ENCODE measurements at places on chromosomes 3 and 15.

DNA sequence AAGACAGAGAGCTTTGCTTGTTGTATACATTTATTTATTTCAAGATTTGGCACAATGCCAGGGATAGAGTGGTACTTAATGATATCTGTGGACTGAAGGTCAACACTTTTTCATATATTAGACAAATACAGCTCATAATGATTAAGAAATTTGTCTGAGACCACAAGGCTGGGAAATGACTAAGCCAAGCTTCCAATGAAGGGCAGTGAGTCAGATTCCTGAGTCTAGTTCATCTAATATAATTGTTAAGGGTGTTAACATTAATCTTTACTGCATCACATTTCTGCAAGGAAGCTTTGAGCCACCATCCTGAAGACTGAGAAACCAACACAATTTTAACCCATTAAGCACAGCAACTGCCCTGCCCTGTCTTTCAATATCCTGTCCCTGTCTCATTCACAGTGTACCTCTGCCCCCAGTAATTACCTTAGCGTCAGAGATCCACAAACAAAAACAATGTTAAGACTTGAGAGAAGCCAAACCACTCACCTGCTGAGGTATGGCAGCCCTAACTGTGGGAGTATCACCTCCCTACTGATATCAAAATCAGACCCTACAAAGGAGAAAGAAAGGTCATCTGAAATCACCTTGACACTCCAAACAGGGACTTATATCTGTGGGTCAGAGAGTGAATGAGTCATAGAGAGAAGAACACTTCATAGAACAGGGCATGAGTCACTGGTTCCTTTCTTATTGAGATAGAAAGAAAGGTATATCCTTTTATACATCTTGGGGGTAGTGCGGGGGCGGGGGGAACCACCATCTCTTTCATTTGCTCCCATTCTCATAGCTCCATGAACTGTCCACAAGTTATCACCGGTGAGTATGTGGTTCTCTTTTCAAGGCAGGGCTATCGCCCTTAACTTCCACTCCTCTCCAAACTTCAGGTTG is 74.7 kb downstream of the MAGI1 start:
- peak; percentile 49 for DNase-seq

DNA sequence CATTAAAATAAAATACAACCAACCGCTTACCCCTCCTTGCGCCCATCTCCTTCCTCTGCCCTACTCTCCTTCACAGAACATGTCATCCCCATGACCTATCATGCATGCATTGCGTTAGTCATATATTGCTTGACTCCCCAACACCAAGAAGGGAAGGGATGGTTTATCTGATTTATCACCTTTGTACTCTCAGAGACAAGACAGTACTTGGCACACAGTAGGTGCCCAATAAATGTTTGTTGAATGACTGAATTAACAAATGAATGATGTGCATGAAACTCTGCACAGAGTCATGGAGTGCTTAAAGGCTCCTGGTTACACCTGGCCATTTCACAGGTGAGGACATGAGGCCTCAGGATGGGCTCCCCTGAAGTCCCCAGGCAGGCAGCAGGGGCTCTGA is 59.7 kb downstream of the IQSEC1 start:
- DNase-seq, result no peak

DNA sequence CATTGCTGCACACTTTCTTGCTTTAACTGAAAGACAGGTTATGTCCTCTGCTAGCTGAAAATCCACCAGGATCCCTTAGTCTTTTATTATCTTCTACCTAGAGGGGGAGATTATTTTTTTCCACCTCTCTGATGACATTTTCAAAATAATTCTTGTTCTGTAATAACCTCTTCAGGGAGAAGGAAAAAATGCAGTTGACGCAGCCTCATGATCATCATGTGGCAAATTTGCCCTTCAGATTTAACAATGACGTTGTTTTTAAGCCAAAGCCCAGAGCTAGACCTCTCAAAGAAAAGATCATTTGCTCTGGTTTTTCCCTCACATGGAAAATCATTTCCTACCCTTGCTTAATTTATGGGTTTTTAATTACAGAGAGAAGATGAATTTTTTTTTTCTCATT is 724.9 kb downstream of the NLGN1 start:
- DNase-seq, result peak; percentile 77

- no peak for DNase-seq
Observed at GRCh38 chr3:123409443-123410148, 39.3 kb downstream of the ADCY5 start.

- no peak for DNase-seq
Observed at GRCh38 chr3:19267040-19267439, 118.7 kb downstream of the KCNH8 start.

DNA sequence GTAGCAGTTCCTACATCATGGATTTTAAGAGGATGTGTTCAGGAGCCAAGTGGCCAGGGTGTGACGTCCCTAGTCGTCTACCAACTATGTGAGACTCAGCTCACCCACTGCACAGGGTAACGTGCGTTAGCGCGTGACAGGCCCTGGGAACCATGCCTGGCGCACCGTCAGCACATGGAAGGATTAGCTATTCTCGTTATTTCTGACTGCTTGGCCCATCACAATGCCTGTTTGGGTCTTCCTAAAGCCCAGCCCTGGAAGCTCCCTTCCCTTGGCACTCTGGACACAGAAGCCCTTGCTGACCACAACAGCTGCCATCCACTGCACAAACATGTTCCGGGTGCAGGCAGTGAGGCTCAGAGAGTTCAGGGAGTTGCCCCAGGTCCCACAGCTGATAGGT is 91.0 kb upstream of the RPL32 start:
- DNase-seq, result no peak

DNA sequence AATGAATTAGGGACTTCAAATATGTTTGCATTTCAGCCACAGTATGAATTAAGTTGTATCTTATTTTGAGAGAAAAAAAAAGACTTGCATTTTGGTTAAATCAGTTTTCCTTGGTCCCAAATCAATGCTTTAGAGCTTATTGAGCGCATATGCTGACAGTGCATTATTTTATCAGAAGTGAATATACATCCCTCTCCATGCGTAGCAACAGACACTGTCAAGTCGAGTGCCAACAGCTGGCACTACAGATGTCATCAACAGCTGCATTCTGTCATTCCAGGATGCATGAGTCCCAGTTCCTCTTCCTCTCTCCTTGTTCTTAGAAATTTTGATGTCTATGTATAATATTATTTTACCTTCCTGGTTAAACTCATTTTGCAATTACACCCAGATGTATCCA is 156.1 kb upstream of the FOXB1 start:
- no peak for DNase-seq

DNA sequence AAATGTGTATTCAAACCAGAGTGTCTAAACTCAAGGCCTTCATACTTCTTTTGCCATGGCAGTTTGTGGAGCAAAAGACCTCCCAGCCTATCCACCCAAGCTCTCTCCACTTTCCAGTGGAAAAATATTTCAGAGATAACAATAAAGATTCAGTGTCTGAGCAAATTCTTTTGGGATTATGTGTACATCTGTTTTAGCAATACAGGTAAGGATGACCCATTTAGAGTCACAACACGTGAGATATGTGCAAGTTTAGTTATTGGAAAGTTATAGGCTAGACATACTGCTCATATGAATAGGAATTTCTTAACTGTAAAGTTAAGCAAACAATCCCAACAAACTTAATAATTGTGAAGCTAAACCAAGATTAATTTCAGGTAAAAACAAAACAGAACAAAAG is 174.5 kb upstream of the LRIG1 start:
- no peak for DNase-seq

DNA sequence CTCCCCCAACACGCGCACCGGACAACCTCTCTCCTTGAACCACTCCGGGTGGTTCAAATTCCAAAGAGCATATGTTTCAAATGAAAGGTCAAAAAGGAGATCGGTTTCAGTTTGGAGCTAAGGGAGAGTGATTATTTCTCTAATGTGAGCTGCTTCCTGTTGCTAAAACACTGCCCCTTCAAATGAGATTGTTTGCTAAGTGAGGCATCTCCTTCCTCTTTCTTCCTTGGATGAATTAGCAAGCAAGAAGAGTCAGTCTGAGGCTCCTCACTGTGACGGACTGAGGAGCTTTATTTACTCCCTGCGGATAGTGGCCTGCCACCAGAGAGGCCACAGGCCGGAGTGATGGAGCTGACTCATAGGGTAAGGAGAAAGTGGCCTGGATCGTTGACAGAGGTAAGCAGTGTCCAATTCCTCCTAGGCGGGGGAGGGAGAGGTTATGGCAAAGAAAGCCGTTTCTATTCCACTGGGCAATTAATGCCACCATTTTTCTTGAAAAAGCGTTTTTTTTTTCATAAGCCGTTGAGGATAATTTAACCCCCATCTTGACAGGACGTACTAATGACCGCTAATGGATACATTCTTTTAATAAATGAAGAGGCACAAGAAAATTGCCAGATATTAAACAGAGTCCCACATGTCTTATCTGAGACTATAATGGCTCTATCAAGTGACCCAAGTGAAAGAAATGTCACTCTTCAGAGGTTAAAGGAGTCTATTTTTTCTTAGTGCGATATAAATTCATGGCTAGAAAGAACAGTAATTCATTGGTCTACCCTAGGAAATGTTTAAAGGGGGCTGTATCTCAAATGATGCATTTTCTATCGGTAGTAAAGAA is 167.0 kb upstream of the ANKRD28 start:
- peak; percentile 13 for DNase-seq

- peak; percentile 75 for DNase-seq
Observed at GRCh38 chr3:196632046-196632751, 7.3 kb upstream of the NRROS start.

DNA sequence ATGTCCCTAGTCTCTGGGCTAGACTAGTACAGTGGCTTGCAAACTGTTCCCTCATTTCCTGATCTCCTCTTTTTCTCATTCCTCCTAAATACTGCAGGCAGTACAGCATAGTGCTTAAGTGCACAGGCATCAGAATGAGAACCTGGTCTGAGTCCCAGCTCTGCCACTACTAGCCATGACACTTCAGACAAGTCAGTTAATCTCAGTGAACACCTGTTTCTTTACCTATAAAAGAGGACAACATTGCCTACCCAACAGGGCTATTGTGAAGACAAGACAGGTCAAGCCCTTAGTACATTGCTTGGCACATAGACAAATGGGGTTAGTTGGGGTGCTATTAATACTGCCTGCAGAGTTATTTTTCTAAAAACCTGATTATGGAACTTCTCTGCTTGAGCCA is 113.3 kb downstream of the RYR3 start:
- DNase-seq, result no peak

DNA sequence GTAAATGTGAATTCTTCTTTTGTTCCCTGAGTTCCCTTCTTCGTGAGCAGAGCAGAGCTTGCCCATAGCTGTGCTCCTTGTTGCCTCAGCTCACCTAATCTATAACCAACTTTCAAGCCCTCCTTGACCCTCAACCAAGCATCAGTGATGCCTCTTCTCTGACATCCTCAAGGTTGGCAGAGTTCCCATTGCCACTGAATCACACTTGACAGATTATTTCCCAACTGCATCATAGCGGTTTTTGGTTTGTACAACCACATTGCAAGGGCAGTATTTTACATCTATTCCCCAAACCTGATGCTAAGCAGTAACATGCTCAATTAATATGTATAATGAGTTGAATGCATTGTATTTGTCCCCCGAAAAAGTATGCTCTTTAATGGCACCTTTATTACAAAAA is 133.0 kb upstream of the SNTN start:
- DNase-seq, result no peak

- DNase-seq, result no peak
Observed at GRCh38 chr3:169780742-169781141, 7.5 kb downstream of the MYNN start.

- no peak for DNase-seq
Observed at GRCh38 chr3:1969281-1969680, 129.4 kb upstream of the CNTN4 start.

DNA sequence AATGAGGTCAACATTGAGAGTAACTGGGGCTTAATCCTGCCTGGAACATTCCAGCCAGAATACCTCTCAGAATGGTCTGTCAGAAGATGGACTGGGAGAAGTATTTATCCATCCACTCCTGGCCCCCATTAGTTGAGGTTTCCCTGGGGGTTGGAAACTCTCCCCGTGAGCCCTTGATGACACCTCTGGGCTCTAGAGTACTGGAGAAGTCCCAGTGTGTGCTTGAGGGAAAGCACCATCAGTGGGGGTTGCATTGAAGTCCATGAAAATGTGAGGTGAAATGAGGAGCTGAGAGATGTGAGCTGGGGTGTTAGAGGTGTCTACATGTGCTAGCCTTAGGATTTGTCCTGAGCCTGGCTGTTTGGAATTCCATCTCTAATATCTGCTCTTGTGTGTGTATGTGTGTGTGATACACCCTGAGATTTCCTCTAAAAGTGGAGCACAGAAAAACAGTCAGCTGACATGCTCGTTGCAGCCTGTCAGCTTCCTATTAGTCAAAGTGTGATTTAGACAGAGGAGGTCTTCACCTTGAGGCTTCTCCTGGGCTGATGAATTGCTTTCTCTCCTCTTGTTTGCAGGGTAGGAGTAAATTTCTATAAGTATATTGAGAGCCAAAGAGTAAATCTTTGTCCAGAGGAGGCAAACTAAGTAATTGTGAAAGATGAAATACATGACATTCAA is 67.6 kb downstream of the NR1D2 start:
- DNase-seq, result no peak

GRCh38 chr15:67521783-67522568 is 1.0 kb downstream of the C15orf61 start:
- DNase-seq, result no peak

GRCh38 chr3:46453526-46454208 is 11.0 kb downstream of the LTF start:
- DNase-seq, result no peak

GRCh38 chr3:73028803-73029202 is 32.2 kb downstream of the PPP4R2 start:
- DNase-seq, result no peak

DNA sequence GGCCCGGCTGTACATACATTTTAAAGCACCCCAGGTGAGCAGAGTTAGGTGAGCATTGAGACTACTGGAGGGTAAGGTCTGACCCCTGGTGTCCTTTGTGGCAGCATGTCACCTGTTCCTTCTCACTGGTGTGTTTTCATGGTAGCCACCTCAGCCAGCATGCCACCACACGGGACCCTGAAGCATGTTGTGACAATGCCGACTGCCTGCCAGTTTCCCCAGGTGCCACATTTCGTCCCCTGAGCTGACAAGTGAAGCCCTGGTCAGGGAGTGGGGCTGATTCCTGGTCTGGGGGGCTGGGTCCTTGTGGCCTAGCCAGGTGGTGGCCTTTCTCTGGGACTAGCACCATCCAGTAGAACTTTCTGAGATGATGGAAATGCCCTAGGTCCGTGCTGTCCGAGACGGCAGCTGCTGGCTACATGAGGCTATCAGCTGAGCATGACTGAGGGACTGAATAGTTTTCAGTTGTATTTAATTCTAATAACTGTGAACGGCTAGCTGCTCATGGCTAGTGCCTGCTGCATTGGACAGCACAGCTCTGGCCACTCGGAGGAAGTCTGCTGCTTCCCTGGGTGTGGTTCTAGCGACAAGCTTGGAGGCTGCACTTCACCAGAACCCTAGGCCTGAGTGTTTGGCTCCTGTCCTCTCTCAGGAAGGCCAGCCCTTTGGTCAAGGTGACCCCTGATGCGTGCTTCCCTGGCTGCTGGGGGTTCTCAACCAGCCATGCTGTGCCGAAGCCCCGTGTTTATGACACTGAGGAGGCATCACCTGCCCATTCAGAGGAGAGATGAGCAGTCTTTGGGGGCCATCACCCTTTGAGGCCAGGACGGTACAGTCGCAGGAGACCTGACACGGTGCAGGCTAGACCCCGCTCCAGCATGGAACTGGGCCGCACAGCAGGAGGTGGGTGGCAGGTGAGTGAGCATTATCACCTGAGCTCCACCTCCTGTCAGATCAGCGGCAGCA is 3.9 kb downstream of the C3orf22 start:
- no peak for DNase-seq
